ENCODE measurements at places on chromosomes 4 and X. TPM values are rescaled to one million over a fixed set of nuclear protein-coding genes. Genes with fewer than 3 reads are reported as not detected.

DNA sequence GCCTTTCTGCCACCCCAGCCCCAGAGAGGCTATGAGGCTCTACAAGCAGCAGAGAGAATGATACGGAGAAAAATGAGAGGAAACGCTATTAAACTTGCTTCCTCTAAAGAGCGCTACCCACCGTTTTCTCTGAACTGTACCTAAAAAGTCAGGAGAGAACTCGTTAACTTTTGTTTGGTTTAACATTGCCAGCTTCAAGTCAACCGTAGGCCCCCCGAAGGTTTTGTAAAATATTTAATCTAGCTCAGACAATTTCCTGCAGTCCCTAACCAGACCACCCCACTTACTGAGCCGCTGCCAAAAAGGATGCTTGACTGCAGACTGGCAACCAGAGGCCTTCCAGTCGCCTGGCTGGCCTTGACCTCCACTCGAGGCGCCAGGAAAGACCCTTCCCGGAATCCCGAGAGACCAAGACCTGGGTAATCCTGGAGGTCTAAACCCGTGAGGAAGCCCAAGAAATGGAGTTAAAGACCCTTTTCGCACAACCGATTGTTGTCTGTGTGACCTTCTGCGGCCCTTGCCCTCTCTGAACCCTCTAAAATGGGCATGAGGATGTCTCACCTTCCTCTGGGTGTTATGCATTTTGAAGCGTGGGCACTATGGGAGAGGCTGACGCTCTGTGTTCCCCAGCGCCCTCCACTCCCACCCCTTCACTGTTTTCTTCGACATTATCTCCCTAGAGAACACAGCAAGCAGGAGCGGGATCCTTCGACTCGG is 86.3 kb downstream of the BCOR start:
- no peak for DNase-seq

The ARHGEF6 gene
- total RNA-seq = 16.0 TPM

The NRK gene
- not detected for total RNA-seq

DNA sequence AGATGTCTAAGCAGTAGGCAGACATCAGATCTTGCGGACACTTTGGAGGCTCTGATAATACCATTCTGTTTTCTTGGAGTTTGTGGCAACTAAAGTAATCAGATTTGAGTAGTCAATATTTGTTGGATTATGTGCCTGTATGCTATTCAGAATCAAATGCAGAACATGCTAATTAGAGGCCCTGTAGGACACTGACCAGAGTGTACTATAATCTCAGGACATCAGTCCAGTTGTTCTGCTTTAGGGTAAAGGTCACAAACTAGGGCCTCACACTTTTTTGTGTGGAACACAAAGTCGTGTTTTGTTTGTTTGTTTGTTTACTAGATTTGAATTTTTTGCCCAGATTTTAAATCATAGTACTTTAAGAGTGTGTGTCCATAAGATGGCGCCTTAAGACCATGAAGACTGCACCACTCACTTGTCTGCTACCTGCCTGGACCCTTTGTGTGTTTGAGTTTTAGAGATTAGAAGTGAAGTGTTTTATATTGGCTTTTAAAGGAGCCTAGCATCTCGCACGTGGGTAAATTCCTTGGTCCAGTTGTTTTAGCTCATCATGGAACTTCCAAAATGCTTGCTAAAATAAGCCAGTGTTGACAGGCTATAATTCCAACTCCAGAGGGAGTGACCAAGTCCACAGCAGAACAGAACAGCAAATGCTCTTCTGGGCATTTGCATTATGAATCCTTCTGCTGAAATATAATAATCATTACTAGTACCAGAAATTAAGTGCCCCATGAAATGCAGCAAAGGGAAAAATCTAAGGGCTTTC is 34.7 kb downstream of the IL13RA1 start:
- DNase-seq = no peak

DNA sequence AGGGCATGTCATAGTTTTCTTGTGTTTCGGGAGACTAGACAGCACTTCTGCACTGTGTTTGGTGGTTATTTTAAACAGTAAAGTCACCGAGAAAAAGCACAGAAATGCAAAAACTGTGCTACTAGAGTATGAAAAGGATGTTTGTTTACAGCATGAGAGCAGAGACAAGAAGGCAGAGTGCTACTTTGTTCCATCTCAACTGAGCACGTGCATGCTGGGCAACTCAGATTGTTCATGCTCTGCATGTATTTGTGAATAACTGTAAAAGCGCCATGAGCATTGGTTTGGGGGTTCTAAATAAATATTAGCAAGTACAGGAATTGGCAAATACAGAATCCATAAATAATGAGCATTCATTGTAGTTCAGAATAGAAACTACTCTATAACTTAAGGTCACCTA is 7.4 kb downstream of the EVC start:
- DNase-seq = no peak

DNA sequence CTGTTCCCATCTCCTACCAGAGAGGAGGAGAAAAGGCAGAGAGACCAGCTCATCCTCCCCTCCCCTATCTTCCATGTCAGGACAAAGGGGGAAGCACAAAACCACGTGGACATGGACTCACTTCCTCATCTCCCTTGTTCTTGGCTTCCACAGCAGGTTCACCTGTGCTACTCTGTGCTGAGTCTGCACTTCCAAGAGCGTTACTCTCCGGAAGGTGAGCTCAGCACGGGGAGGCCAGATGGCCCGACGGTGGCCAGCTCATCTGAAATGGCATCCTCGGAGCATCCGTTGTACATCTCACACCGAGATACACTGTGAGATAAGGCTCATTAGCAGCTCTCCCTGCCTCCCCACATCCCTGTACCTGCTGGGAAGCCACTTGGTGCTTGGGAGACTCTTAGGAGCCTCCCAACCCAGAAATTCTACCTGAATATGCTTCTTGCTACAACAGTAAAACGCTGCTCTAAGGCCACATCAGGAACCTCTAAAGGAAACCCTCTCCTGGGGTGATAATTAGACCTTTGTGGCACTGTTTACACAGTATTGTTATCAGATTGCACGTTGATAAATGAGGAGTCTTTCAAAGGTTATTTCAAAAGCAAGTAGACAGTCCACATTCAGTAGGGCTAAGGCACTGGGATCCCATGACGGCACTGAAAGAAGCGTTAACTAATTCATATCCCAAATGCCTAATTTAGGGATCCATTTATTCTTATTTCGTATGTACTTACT is 19.4 kb downstream of the LGI2 start:
- no peak for DNase-seq

The ETDA gene
- total RNA-seq = not detected

DNA sequence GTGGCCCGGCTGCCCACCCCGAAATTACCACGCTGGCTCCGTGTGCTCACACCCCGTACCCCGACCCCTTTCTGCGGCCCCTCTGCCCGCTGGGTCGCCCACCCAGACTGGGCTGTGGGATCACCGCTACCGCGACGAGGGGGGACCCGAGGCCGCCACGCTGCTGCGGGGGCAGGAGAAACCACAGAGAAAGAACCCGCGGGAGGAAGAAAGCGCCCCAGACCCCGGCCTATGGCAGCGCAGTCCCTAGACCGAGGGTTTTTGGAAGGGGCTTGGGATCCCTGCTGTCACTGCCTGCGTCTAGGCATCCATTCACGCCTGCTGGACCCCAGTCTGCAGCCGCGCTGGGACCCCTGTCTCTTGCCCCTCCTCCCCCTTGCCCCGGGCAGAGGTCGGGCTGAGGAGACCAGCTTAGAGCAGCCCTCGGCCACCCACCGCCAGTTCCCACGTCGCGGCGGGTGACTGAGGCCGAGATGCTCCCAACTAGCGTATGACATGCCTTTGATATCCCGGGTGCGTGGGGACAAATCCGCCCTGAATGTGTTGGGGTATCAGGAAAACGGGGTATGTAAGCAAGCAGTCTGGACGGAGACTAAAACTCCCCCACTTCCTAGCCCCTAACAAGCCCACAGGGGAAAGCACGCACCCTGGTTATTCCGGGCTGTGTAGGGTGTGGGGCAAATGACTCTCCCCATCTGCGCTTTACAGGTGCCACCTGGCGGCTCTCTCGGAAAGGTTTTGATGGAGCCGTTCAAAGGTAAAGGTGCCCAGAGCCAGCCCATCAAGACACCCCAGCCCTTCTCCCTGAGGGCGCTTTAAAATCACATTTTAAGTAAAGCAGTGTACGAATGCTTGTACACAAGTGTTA is 862 bp upstream of the INPP4B start:
- no peak for DNase-seq

- no peak for DNase-seq
Observed at GRCh38 chr4:26144526-26145155, 176.2 kb upstream of the RBPJ start.

The DUSP21 gene
- not detected for total RNA-seq

DNA sequence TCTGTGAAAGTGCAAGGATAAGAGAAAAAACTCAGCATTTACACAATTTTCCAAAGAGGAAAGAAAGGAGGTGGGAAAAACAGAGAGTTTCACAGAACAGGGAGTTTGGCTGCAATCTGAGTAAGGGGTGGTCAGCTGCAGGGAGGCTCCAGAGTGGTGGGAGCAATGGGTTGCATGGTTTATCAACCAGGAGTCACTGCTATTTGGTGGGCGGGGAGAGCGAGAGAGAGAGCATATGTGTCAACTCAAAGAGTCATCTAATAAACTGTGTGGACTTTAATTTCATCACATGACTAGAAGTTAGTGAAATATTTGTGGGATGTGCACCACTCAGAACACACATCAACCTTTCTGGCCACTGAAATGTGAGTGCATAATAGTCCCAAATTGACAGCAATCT is 94.6 kb downstream of the FAM13A start:
- no peak for DNase-seq

The TAB3 gene
- total RNA-seq = 5.9 TPM
